GM12892 (cell line): ENCODE measurements at places on chromosomes 4 and X.

DNA sequence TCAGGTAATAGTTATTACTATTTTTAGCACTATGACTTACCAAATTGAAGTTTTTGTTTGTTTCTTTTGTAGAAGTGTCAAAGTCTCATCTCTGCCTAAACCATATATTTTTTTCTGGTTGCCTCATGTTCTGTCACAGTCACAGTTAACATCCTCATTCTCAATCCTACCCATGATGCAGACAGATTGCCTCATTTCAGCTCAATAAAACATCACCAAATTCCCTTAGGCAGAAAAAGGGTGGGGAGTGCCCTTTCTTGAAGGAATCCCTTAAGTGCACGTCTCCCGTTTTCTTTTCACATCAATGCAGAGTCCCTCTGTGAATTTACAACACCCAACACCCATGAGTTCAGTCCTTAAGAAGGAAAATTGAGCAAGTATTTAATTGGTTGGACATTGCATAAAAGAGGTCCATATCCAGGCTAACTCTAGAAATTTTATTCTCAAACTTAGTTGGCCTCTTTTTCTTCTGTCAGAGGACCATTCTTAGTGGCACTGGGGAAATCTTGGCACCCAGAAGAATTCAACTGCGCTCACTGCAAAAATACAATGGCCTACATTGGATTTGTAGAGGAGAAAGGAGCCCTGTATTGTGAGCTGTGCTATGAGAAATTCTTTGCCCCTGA is 103.7 kb upstream of the BMPR1B start:
- no peak for DNase-seq

GRCh38 chrX:81201071-81201470 is 642 bp downstream of the HMGN5 start:
- no peak for DNase-seq

GRCh38 chr4:166363198-166363597 is 490.2 kb downstream of the TLL1 start:
- no peak for DNase-seq

- DNase-seq = no peak
Measured at GRCh38 chrX:152843852-152844251, 13.0 kb downstream of the NSDHL start.

GRCh38 chr4:80219301-80220025 is 22.2 kb downstream of the PRDM8 start:
- DNase-seq = no peak

- DNase-seq = no peak
Measured at GRCh38 chr4:24745172-24745895, 50.0 kb upstream of the SOD3 start.

- DNase-seq = no peak
Measured at GRCh38 chrX:136659174-136659573, 11.2 kb downstream of the CD40LG start.

DNA sequence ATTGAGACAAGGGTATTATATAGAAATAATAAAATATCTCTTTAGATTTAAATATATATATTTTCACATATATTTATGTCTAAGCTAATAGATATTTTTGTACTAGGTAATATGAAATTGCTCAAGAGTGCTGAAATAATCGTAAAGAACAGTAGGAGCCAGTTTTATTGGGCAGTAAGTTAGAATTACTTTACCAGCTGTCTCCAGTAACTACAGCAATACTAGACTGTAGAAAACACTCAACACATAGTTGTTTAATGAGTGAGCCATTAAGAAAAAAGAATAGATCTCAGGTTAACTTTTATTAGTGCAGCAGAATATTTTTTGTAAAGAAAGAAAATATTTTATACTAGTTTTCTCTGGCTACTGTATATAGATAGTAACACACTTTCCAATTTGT is 715.2 kb downstream of the TRIML1 start:
- DNase-seq = no peak

DNA sequence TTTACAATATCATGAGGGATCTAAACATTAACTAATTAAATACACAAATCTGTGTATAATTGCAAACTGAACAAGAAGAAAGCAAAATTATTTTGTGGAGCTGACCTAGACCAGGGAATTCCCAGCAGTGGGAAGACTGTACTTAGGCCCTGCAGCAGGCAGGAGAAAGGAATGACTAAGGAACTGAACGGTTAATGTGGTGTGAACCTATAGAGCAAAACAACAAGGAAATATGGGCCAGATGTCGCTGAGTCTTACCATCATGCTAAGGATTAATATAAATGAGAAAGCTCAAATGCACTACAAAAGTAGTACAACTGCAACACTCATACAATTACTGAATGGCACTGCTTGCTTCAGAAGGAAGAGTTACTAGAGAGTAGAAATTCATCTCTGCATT is 120.3 kb upstream of the ATXN3L start:
- DNase-seq = no peak

- DNase-seq = no peak
Measured at GRCh38 chr4:26862381-26862915, 1.8 kb downstream of the STIM2 start.

DNA sequence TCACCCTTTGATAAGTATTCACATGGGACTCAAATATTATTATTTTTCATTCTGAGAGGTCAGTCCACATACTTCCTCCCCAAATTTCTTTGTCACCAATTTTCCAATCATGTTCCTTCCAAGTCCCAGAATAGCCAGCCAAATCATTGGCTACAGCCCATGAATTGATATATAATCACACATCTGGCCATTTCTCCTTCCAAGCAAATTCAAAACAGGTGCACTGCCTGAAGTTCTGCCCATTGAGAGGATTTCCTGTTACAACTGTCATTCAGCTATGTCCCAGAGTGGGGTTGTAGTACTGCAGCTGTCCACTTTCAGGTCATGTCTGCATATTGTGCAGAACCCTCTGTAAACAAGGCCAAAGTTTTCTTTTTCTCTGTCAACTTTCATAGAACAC is 347.8 kb downstream of the GRID2 start:
- DNase-seq = no peak

GRCh38 chr4:2963966-2964471 is 648 bp downstream of the GRK4 start:
- DNase-seq = no peak

DNA sequence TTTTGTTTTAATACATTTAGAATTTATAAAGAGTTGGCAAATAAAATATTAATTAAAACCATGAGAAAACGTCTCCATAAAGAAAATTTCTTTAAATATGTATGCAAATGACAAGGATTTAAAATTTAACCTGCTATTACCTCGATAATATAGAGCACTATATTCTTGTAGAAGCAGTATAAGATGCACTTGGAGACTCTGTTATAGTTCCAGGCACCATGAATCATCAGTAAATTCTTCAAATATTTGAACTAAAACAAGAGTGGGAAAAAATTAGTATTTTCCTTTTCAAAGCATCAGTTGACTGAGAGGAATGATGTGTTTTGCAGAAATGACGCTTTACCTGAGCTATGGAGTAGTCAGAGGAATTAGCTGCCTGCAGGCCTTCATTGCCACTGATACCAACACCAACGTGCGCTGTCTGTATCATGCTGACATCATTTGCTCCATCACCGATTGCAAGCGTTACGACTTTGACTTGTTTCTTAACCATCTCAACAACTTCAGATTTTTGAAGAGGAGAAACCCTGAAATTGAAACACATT is 67.3 kb downstream of the SHISA3 start:
- no peak for DNase-seq

- DNase-seq = no peak
Measured at GRCh38 chr4:3075652-3075981, 1.1 kb downstream of the HTT start.

DNA sequence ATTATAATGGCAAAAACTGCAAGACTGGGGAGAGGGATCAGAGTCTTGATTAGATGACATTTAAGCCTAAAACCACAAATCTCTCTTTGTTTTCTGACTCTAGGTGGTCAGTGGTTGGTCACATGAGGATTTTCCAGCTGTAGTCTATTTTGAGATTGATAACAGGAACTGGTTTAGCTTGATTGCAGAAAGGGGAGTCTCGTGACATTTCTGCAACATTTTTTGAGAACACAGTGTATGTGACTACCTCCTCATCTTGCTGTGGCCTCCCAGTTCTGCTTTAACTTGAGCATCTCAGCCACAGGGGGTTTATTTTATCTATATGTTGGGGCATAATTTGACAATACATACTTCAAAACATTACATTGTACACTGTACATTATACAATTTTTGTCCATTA is 726.4 kb upstream of the MAGEB2 start:
- no peak for DNase-seq

DNA sequence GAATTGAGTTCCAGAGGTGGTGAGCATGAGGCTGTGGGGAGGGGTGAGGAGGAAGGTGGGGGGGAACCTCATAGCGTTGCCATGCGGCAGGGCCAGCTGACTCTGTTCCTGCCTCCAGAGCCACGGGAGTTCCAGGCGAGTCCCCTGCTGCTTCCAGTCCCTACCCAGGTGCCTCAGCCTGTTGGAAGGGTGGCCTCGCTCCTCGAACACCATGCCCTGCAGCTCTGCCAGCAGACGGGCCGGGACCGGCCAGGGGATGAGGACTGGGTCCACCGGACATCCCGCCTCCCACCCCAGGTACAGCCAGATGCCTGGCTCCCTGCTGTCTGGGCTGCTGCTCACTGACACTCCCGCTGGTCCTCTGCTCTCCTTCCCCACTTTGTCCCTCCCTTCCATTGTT is 7.9 kb downstream of the CCDC22 start:
- no peak for DNase-seq

DNA sequence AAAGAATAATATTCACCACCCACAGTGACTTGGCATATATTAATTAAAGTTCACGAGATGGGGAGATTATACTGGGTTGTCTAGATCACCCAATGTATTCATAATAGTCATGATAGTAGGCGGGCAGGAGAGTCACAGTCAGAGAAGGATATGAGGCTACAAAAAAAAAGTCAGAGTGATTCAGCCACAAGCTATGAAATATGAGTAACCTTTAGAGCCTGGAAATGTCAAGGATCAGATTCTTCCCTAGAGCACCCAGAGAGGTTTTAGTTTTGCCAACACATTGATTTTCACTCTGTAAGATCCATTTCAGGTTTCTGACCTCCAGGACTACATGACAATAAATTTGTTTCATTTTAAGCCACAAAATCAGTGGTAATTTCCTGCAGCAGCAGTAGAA is 501.9 kb downstream of the GABRG1 start:
- DNase-seq = no peak

DNA sequence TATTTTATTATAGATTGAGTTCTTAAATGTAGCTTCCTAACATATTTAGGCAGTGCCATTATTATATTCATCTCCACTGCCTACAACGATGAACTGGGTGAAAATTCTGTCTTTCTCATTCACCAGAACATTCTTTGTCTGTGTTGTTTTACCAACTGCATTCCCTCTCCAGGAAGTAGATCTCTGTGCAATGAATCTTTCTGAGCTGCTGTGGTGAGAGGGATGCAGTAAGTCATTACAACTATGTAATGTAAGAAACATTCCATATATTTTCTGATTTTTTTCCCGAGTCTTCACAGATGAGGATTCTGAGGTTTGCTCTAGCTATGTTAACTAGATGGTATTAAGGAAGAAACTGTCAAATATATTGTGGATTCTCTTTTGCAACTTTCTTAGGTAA is 811.9 kb upstream of the PCDH7 start:
- DNase-seq = no peak

DNA sequence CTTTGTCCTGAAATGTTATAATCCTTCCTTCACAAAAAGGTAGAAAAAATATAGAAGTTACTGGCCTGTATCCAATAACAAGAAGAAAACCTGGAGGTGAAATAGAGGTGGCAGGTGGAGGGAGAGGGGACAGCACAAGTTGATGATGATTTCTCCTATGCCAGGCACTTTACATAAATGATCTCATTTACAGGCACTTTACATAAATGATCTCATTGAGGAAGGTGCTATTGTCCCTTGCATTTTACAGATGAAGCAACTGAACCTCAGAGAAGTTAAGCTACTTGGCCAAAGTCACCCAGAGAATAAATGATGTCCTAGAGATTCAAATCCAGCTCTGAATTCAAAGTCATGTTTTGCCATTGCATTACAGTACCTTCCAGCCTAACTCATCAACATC is 7.1 kb upstream of the OPHN1 start:
- no peak for DNase-seq

DNA sequence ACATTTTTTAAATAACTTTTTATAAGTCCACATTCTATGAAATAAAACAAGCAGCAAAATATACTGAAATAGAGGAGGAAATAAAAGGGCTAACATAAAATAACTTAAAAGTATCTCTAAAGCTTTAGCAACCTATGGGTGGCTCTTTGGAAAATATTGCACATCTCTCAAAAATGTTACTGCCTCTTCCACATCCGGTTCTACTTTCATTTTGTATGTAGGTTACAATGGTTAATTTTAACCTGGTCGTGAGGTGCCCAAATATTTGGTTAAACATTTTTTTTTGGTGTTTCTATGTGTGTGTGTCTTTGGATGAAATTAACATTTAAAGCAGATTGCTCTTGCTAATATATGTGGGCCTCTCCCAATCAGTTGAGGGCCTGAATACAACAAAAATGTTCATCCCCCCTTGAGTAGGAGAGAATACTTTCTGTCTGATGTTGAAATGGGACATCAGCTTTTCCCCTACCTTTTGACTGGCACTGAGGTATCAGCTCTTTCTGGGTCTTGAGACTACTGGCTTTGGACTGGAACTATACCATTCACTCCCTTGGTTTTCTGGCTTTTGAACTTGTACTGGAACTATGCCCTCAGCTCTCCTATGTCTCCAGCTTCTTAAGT is 353.0 kb downstream of the ADAM29 start:
- DNase-seq = no peak

GRCh38 chrX:51899741-51900140 is 6.3 kb downstream of the MAGED1 start:
- DNase-seq = no peak

DNA sequence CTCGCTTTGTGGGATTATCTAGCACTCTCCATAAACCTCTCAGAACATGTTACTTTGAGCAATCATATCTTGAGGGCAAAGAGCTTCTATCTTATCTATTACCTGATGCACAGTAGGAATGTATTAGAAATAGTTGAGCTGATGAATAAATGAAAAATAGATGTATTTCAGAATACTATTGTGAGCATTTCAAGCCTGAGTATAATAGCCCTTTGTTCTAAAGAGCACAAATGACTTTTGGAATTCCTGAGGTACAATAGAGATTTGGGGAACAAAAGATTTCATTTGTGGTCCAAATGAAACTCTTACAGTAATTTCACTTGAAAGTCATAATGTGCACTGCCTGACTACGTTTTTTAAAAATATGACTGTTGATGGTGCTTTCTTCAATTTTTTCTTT is 159.5 kb downstream of the UGT8 start:
- no peak for DNase-seq
